NCI-H345 (cell line): ENCODE measurements at places on chromosomes 16 and 17.

DNA sequence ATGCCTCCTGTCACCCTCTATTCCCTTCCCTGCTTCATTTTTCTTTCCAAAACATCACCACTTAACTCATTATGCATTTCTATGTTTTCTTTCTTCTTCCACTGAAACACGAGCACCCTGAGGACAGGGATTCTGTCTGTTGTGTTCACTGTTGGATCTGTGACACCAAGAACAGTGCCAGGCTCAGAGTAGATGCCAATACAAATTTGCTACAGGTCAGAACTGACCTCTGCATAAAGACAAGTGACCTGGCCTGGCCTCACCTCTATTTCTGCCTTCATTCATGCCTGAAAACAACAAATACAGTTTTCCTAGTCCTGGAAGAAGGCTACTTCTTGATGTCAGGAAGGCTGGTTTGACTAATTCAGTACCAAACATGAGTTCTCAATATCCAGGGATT, 45.1 kb downstream of the SMPD3 start:
- no peak for DNase-seq

DNA sequence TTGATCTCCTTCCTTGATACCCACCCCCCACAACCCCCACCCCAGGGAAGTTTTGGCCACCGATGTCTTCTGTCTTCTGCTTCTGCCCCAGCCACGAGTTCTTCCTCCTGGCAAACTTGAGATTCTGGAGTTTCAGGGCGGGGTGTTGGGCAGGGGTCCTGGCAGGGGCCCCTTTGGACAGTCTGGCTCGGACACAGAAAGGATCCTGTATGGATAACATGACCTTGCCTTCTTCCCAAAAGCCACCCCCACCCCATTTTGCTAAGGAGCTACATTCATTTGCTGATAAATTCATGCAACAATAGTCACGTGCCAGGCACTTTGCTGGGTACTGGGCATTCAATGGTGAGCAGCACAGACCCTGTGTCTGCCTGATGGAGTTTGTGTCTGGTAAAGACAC, 5.9 kb upstream of the COL1A1 start:
- DNase-seq = no peak

- no peak for DNase-seq
These were observed 3.8 kb downstream of the CIAO3 start for GRCh38 chr16:736936-737481.

- DNase-seq = no peak
These were observed 69.8 kb upstream of the PLCG2 start for GRCh38 chr16:81709016-81709900.

- DNase-seq = no peak
These were observed 49.9 kb upstream of the CPNE2 start for GRCh38 chr16:57042157-57043111.

DNA sequence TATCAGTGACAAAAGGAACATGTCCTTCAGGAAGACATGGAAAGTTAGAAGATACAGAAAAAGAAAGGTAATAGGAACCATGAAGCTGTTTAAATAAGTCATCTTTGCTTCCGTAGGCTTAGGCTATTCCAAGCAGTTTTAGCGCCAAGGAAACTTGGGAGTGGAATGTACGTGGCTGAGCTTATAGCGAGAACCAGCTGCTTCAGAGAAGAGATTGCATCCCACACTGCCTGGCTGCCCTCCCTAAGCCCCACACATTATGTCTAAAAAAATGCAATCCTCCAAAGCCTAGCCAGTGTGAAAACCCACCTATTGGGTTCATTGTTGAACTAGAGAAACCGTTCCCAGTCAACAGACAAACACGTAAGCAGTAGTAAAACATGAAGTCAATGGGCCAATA, 149.9 kb downstream of the SLC39A11 start:
- DNase-seq = no peak

DNA sequence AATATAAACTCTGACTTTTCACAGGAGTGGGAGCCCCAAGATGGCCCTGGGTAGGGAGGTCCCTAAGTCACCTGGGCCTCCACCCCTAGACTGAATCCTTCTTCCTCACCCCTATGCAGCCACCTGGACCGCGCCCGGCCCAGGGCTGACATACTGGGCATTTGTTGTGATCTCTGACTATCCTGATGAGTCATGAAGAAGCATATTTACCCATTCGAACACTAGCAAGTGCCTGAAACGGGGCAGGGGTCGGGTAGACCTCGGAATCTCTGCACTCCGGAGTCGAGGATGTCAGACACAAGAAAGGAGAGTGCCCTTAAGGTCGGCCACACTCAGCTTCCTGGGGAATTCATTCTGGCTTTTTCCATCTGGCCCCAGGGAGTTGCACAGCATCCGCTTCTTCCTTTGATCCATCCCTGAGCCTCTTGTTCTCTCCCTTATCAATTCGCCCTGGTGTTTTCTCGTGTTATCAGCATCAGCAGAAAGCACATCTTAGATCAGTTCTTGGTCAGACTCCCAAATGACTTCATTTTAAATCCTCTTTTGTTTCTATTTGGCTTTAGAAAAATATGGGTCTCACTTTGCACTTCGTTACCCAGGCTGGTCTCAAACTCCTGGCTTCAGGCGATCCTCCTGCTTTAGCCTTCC, 10.4 kb downstream of the METTL22 start:
- DNase-seq = no peak
